LHCN-M2 (cell line): ENCODE measurements at places on chromosomes 7 and 10. TPM values are rescaled to one million over a fixed set of nuclear protein-coding genes. Genes with fewer than 3 reads are reported as not detected.

IRF5 gene
- total RNA-seq, result 0.19 and 0.75 TPM in 2 replicates

DNA sequence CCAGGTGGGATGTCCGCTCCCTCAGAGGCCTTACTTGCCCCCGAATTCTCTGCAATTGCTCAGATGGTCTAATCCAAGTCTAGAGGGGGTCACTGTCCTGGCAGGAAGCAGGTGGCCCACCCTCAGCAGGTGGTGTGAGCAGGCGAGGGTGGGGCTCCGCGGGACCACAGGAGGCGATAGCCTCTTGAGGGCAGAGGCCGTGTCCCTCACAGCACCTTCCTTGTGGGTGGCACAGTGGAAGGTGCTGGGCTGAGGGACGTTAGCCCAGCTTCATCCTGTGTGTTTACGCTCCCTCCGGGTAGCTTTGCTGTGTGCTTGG, 38.3 kb upstream of the INPP5A start:
- DNase-seq, result no peak

GRCh38 chr7:121003986-121004685, 15.6 kb downstream of the CPED1 start:
- DNase-seq, result no peak

DNA sequence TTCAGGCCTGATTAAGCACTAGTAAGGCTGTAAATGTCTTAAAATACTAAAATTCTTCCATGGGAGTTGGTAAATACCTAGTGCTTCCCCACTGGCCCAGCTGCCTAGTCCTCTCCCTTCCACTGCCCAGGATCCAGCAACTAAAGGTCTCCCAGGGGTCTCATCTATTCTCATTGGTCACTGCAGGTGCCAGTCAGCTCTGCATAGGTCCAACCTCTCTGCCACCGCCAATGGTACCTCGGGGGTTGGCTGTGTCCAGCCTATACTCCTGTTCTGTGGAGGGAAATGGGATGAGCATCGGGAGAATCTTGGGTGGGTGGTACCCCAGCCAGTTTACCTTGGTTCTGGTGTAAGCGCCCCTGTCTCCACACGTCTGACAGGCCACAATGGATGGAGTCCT, 6.1 kb upstream of the CREB5 start:
- no peak for DNase-seq

DNA sequence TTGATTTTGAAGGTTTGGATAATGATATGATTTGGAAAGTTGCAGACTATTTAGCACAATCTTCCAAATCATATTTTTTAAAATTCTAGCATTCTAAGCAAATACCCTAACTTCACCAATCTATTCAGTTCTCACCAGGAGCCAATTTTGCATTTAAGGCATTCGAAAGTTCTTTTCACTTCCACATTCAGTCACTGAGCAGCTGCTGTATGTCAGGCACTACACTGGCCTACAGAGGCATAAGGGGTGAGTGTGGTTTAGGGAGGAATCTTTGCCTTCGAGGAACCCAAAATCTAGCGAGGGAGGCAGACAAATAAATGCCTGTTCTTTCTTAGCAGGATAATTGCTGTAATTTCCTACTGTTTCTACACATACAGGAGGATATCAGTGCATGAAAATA, 10.7 kb upstream of the UCN3 start:
- no peak for DNase-seq

PRKRIP1 gene
- total RNA-seq, result 26.1 and 32.1 TPM in 2 replicates
